ENCODE measurements at places on chromosomes 3 and 15.
A peak's percentile ranks its signal among the peaks of the same experiment; 100 is the strongest.

DNA sequence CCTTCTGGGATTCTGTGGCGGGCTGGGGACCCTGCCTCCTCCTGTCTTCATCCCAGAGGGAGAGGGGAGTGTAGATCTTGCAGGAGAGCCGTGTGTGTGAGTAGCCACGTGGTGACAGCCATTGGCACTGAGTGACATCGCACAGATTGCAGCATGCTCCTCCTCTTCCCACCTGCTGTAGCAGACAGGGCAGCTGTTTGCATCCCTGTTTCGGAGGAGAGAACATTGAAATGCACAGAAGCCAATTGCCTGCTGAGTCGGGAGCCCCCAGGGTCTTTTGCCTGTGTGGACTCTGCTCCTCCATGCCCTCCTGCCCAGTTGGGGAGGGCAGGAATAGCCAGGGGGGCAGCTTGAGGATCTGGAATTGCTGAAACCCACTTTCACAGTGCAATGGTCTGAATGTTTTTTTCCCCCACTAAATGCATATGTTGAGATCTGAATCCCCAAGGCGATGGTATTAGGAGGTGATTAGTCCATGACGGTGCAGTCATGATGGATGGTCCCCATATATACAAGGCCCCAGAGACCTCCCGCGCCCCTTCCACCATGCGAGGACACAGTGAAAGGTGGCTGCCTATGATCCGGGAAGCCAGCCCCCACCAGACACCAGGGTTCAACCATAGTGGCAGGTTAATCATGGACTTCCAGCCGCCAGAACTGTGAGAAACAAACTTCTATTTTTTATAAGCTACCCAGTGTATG is 66.8 kb downstream of the CHRNA7 start:
- no peak for DNase-seq

- DNase-seq: no peak
Measured at GRCh38 chr3:101817992-101818391, 31.3 kb upstream of the NFKBIZ start.

- DNase-seq: no peak
Measured at GRCh38 chr3:184884359-184885017, 72.5 kb downstream of the VPS8 start.

DNA sequence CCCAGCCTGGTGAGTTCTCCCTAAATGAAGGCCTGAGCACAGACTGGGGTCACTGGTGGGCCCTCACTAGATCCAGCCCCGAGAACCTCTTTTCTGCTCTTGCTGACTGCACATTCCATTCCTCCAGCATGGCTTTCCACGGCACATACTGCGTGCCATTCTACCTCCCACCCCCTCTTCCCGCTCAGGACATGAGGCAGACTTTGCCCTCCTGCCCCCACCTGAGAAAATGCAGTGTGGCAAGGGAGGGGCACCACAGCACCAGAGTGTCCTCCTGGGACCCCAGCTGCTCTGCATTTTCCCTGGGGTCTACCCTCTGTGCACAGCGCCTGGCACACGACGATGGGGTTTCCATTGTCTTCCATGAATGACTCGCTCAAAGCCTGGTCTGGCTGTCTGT is 6.1 kb upstream of the SLCO2A1 start:
- DNase-seq: no peak

GRCh38 chr3:149843502-149843901 is 30.5 kb downstream of the RNF13 start:
- DNase-seq: no peak

DNA sequence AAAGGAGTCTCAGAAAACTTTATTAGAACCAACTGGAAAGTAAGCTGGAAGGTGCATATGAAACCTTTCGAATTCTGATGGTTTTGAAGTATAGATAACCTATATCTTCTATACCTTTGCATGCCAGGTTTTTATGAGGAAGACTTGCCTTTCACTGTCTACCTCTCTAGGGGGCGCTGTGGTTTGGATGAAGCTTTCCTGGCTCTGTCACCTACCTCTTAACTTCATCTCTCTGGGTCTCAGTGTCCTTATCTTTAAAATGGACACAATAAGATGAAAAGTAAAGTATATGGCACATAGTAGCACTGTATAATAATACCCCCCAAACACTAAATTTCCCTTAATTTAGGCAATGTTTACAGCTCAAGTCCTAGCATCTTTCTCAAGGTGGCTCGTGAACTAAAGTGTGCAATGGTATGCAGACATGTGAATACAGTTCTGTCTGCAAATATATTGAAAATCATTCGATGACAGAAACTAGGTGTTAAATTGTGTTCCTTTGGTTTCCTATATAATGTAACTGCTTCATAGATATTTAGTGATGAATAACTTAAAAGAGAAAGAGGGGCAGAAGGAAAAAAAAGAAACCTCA is 314.3 kb downstream of the CHST2 start:
- no peak for DNase-seq

- no peak for DNase-seq
Measured at GRCh38 chr3:109098079-109098644, 19.8 kb downstream of the MORC1 start.

- DNase-seq: peak; percentile 83
Measured at GRCh38 chr3:32467333-32468070, 35.1 kb downstream of the CMTM6 start.

DNA sequence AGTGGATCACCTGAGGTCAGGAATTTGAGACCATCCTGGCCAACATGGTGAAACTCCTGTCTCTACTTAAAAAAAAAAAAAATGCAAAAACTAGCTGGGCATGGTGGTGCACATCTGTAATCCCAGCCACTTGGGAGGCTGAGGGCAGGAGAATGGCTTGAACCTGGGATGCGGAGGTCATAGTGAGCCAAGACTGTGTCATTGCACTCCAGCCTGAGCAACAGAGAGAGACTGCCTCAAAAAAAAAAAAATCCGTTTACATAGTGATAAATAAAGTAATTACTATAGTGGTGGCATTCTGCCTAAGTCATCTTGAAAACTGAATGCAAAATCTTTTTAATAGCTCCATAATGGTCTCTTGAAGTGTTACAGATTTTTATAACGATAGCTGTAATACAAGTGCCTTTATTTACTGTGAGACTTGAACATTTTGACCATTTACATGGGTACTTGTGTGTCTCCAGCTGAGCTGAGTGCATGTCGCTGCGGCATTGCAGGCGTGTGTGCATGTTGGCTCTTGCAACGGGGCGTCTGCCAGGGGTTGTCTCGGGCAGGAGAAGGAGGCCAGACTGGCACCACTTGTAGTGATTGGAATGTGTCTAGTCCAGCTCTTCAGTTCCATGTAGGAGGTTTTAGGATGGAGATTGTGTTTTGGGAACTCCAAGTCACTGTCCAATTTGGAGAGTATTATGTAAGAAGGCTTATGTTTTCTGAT is 111.9 kb downstream of the IGF1R start:
- no peak for DNase-seq

GRCh38 chr15:47003568-47003967 is 713.7 kb upstream of the SEMA6D start:
- DNase-seq: no peak

GRCh38 chr3:1190569-1190968 is 97.7 kb downstream of the CNTN6 start:
- no peak for DNase-seq

- DNase-seq: peak; percentile 97
Measured at GRCh38 chr3:23685541-23686258, 120.1 kb upstream of the UBE2E1 start.

- DNase-seq: no peak
Measured at GRCh38 chr3:90018779-90019178, 911.4 kb downstream of the EPHA3 start.

DNA sequence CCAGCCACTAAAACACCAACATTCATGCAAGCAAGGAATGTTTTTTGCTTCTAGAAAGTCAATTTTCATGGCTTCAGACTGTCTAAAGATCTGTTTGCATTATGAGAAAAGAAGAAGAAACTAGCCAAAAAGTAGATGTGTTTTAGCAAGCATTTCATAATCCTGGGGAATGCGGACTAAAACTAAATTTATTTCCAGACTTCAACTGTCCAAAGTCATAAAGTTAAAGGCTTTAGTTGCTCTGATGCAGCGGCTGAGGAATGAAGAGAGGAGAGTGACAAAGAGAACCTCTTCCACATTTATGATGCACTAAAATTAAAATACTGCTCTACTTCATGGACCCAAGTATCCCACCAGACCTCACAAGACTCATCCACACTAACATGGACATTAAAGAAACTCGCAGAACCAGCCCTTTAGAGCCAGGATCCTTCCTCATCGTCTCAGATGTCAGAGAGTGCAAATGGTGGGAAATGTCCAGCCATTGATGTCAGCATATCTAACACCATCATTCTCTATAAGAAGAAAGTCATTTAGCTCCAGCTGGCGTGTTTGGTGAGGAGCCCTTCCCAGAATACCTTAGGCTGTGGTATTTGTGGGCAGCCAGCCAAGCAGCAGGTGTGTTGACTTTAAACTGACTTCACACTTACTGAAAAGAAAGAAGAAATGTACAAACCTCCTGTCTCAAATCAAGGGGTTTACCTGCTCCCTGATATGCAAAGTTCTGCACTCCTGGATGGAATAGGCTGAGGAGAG is 17.4 kb downstream of the FYCO1 start:
- DNase-seq: no peak

GRCh38 chr3:183050706-183051105 is 48.6 kb downstream of the MCCC1 start:
- no peak for DNase-seq

GRCh38 chr15:62769604-62770003 is 272.9 kb upstream of the TPM1 start:
- DNase-seq: no peak

DNA sequence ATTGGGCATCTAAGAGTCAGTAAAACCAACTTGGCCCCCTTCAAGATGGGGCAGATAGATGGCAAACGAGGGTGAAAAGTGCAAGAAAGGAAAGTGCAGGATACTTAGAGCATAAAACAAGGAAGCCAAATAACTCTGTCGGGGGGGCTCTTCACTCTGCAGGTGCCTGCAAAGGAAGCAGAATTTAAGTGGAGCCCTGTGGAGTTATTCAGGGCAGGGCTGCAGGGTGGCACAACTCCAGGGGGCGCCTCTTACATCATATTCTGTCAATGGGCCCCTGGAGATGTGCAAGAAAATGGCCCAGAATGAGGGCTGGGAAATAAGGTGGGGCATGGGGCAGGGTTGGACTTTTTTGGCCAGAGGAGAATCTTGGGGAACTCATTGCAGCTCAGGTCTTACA is 69.7 kb downstream of the CD47 start:
- DNase-seq: no peak

- DNase-seq: no peak
Measured at GRCh38 chr3:28645149-28645548, 296.5 kb upstream of the AZI2 start.

GRCh38 chr3:71080517-71081083 is 502.9 kb downstream of the FOXP1 start:
- no peak for DNase-seq

GRCh38 chr3:194399166-194399565 is at the start of gene GP5:
Gene GP5, minus strand, starts transcription at chr3:194399266. Its CDS starts 984 bp downstream, at chr3:194398282.
- DNase-seq: no peak

- no peak for DNase-seq
Measured at GRCh38 chr3:140386357-140387100, 291.3 kb upstream of the TRIM42 start.

DNA sequence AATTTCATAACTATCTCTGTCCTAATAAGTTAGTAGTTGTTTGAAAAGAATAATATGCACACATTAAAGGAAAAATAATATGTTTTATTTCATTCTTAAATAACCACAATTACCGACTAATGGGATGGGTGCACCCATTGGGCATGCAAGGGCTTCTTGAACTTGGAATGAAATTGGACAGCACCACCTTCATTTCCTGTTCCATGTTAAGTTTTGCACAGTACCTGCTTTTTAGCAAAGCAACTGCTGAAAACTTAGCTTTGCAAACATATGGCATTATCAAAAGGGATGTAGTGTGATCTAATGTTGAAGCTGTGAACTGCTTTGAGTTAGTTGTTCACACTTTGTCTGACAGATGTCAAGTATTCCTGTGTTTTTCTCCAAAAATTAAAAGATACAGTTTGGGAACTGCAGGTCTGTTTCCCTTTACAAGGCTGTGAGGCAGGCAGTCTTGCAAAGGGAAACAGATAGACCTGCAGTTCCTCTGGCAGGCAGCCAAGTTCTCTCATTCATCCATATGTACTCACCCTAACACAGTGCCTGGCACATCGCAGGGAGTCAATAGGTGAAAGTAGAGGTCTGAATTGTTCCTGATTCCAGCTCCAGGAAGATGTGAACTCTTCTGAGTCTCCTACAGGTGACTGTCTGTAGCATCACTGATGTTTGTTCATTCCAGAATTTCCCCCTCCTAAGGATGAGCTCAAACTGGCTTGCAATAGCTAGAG is 64.3 kb upstream of the GOLGA8B start:
- DNase-seq: no peak

DNA sequence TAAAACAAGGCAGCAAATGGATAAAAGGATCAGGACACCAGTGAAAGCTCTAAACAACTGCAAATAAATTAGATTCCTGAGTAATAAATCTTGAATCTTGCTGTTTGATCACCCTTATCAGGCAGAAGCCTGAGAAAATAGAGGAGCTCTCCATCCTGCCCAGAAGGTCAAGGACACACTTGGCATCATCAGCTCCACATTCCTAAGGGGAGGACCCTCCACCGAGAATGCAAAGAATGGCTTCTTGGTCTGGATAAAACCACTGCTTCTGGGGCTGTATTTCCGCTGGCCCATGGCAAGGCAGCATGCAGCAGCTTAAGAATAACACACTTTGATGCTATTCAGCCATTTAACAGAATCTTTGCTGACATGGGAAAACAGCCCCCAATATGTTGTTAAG is 108.9 kb upstream of the TSC22D2 start:
- DNase-seq: no peak

- DNase-seq: no peak
Measured at GRCh38 chr3:193773266-193774220, 180.5 kb downstream of the OPA1 start.

DNA sequence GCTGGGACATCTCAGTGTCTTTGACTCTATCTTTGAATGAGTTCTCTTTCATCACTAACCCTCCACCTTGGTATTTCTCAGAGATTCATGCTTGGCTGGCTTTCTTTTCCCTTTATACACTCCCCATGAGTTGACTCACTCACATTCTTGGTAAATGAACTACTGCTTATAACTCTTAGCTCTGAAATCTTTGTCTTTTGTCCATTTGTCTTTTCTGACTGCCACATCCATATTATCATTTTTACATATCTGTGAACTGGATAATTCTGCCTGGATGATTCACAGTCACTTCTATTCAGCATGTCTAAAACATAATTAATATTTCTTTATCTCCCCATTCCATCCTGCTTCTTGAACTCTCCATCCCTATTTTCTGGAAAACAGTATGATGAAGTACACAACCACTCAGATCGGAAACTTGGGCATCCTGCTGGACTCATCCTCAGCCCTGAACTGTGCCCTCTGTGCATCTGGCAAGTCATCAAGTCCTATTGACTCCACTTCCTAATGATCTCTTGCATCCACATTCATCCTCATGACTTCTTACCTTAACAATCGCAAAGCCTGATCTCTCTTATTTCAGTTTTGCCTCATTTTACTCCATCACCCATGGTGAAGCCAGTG is 66.9 kb downstream of the KCNAB1 start:
- no peak for DNase-seq

GRCh38 chr15:62770752-62771151 is 271.8 kb upstream of the TPM1 start:
- DNase-seq: peak; percentile 64

- DNase-seq: no peak
Measured at GRCh38 chr3:73573204-73573603, 51.5 kb downstream of the PDZRN3 start.
